ENCODE measurements at places on chromosomes 2 and 18.

GRCh38 chr2:56077359-56077915 is 106.4 kb upstream of the CCDC85A start:
- no peak for DNase-seq

GRCh38 chr18:54712758-54713157 is 115.5 kb upstream of the RAB27B start:
- DNase-seq, result no peak

DNA sequence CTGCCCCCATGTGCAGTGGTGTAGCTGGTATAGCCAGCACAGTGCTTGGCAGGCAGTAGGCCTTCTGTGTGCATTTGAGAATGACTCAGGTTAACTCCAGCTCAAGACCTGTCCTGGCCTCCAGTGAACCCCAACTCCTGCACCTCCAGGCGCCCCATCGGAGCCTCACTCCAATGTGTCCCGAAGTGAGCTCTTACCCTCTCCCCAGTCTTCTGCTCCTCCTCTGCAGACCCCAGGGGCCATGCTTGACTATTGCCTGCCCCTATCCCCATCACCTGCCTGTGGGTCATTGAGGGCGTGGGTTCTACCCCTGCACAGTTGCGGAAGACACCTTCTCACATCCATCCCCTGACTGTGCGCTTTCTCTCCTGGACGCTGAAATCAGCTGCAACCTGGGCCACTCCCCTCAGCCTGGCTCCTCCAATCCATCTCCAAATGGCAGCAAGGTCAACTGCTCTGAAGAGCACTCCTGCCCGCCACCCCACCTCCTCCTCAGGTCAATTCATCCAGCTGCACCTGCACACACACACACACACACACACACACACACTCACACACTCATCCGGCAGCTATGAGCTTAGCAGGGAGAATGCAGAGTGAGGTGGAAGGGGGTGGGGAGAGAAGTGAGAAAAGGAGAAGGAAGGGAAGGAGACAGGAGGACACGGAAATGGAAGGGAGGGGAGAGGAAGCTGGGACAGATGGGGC is 130.3 kb upstream of the GLI2 start:
- no peak for DNase-seq

GRCh38 chr2:186457908-186458307 is 28.2 kb upstream of the ZC3H15 start:
- no peak for DNase-seq

DNA sequence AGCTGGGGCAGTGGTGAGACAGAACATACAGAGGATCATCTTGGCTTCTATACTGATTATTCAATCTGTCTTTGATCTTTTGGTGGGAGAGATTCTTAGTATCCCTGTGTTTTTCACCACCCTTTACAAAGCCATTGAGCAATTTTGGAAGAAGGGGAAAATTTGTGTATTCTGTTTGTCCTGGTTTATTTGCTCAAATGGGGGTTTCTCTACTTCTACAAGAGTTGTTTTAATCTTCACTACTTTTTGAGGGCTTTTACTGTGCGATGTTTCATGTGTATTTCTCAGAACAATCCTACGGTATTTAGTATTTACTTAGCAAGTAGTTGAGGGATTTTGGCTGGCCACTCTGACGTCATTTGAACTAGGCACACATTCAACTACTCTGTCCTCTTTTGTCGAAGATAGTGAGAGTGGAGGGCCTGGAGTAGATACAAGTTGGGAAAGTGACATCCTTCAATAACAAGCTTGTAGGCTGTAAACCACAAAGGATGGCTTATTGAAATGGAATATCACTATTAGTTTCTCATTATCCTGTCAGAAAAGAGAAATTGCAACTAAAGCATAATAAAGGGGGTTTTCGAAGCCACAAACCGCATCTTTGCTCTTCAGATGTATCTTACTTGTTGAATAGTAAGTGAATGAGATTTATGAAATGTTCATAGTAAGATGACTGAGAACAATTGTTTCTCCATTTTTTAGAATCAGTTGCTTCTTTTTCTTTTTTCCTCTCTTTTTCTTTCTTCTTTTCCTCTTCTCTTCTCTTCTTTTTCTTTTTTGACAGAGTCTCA is 24.8 kb downstream of the FMNL2 start:
- DNase-seq, result no peak

GRCh38 chr2:234593636-234594035 is 96.8 kb upstream of the ARL4C start:
- no peak for DNase-seq

DNA sequence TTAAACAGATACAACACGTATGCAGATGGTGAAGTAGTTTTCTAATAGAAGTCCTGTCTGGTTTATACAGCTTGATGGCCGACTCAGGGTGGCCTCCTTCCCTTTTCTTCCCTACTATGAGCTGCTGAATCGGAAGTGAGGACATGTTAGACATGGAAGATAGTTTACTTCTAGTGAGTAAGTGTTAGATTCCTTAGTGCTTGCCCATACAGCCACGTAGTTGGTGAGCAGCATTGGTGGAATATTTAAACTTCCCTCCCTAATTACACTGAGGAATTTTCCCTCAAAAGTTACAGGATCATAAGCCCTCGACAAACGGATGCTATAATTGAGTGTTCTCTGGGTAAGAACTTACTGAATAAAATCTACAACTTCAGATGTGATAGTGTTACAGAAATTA is 52.1 kb downstream of the RHBDD1 start:
- DNase-seq, result no peak

GRCh38 chr18:61697306-61697909 is 195.4 kb downstream of the RNF152 start:
- DNase-seq, result no peak

- no peak for DNase-seq
Observed at GRCh38 chr18:39799006-39799405, 2156.0 kb upstream of the PIK3C3 start.

- DNase-seq, result no peak
Observed at GRCh38 chr2:231664727-231665126, 43.6 kb upstream of the PTMA start.

GRCh38 chr2:3326182-3326537 is 51.5 kb downstream of the EIPR1 start:
- DNase-seq, result no peak

GRCh38 chr2:70552501-70553333 is 909 bp downstream of the TGFA start:
- DNase-seq, result no peak

GRCh38 chr2:36618381-36618780 is 20.4 kb upstream of the FEZ2 start:
- no peak for DNase-seq

All from stimulated activated CD8-positive, alpha-beta memory T cell treated with anti-CD3 and anti-CD28 coated beads, Interleukin-4, amount 100 ng/mL, for 4 hours (primary cell).